ENCODE measurements at places on chromosomes 7 and 10.

GRCh38 chr10:8315619-8316021 is 261.1 kb downstream of the GATA3 start:
- peak; percentile 29 for DNase-seq

GRCh38 chr7:48441848-48442492 is 270.7 kb downstream of the ABCA13 start:
- DNase-seq = no peak

DNA sequence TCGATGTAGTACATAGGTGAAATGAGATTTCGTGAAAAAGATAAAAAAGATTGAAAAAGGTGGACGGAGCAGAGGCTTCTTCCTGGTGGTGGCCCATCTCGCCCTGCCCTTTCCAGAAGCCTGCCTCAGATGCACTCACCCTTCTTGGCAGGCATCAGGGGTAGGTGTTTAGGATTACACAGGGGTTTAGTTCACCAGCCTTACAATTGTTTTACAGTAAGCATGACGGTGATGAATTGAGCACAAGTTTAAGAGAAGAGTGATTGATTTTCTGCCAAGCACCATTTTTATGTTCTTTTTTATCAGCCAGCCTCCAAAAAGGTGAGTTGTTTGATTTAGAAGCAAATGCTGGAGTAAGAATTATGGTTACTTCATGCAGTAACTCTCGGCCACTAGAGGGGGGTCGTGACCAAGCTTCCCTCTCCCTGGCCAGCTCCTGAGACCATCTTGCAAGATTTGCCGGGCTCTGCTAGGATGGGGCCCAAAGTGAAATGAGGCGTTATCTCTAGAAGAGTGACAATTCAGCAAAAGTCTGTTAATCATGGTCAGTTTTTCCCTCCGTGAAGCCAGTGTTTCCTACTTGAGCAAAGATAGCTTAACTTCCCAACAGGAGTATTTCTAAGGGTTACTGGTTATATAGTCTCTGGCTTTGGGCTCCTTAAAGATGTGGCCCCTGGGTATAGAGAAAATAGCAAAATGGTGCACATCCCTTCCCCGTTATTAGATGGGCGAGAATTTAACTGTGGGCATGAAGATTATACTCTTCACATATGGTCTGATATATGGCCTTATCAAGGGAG is 228.8 kb downstream of the BMPER start:
- peak; percentile 36 for DNase-seq

- no peak for DNase-seq
Observed at GRCh38 chr10:126137562-126138221, 241.3 kb downstream of the FANK1 start.

DNA sequence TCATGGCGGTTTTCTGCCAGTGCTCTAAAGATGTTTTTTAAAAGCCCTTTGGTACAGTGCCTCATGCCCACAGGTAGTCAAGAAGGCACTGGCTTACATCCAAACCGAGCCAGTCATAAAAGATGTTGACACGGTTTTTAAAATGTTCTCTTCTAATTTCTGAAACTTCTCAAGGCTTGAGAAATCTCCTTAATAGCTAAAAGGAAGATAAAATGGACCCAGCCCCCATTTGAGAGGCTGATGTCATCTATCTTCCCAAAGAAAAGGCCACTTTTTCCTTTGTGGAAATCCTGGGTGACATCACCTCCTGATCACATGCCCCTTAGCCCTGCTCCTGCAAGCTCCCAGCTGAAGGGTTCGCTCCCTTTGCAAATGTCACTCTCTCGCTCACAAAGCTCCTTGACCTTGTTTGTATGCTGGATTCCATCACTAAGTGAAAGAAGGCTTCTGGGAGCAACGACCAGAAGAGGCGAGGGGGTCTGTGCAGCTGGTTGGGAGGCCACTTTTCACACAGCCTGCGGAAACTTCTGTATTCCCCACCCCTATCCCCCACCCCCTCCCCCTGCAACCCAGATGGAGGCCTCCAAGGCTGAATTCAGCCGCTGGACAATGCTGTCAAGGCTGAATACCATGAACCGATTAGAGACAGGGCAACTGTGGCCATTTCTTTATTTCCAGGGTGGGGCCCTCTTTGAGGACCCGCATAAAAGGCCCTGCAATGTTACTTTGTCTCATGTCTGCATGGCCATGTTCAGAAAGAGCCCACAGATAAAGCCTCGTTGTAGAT is 122.8 kb downstream of the CUBN start:
- DNase-seq = no peak

GRCh38 chr10:112026438-112026837 is 157.1 kb downstream of the GPAM start:
- no peak for DNase-seq

DNA sequence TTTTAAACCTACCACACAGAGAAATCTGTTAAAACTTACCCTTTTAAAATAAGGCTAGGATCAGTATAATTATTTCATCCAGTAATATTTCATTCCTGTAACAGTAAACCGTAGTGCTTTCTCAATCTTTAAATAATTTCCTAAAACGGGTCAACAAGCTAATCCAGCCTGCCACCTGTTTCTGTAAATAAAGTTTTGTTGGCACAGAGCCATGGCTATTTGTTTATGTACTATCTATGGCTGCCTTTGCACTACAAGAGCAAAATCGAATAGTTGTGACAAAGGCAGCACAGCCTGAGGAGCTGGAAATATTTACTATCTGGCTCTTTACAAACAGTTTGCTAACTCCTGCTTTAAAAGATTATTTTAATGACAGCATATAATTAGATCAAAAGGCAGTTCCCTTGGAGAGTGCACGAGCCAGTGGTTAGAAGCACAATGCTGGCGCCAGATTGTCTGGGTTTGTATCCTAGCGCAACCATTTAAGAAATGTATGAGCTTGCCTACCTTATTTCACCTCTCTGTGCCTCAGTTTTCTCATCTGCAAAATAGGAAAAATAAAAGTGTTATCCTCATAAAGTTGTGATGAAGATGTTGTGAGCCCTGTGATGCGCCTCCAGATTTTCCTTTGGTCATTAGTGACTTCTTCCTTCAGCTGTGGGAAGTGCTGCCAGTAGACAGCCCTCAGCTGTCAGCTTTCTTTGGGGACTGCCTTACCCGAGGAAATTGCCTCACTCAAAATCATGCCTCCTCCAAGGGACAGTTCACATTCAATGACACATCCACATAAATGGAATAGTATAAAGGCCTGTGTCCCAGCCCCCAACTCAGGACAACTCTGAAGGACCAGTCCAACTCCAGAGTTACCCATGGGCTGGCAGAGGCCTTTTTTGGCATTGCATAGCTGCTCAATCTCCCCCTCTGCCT is 11.8 kb upstream of the MIOS start:
- no peak for DNase-seq
